Activated CD4-positive, alpha-beta T cell treated with anti-CD3 and anti-CD28 coated beads for 48 hours (primary cell): ENCODE measurements at places on chromosomes 12 and 14.
A peak's percentile ranks its signal among the peaks of the same experiment; 100 is the strongest.

GRCh38 chr14:75054421-75054820 lies 3.2 kb upstream of the MLH3 start:
- DNase-seq = no peak

- no peak for DNase-seq
Measured at GRCh38 chr12:11497995-11498394, 102.6 kb upstream of the PRB2 start.

DNA sequence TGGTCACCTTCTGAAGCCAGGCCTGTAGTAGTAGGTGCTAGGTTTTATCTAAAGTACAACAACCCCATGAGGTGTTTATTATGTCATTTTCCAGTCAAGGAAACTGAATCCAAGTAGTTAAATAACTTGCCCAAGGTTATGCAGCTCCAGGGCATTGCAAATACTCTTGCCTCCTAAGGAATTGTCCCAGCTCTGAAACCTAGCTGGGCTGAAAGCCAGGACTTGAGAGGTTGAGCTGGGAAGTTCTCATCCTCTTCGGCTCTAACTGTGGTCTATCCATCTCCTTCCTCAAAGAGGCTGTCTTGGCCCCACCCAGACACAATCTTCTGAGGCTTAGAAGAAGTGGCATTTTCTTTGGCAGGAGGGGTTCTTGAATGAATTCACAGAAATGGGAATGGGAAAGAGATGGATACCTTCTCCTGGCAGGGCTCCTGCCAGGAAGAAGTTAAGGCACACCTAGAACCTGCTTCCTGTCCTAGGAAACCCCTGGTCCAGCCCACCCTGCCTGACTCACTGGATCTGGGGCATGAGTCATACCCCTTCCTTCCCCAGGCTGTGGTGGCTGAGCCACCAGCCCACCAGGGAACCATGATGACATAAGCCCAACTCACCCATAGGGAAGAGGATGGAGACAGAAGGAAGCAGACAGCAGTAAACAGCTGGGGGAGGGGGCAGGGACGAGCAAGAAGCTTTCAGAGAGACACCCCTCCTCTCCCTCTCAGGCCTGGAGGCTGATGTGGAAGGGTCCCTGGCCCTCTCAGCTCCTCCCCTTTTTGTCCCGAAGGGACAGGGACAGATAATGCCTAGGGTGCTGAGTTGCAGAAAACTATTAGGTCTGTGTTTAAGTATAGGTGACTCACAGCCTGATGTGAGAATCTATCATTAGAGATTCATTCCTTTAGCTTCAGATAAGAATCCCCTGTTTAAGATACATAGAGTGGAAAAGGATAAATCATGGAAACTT lies 2.1 kb upstream of the PLEK2 start:
- peak; percentile 61 for DNase-seq

GRCh38 chr12:21248679-21249078 lies 86.0 kb downstream of the SLCO1A2 start:
- no peak for DNase-seq

DNA sequence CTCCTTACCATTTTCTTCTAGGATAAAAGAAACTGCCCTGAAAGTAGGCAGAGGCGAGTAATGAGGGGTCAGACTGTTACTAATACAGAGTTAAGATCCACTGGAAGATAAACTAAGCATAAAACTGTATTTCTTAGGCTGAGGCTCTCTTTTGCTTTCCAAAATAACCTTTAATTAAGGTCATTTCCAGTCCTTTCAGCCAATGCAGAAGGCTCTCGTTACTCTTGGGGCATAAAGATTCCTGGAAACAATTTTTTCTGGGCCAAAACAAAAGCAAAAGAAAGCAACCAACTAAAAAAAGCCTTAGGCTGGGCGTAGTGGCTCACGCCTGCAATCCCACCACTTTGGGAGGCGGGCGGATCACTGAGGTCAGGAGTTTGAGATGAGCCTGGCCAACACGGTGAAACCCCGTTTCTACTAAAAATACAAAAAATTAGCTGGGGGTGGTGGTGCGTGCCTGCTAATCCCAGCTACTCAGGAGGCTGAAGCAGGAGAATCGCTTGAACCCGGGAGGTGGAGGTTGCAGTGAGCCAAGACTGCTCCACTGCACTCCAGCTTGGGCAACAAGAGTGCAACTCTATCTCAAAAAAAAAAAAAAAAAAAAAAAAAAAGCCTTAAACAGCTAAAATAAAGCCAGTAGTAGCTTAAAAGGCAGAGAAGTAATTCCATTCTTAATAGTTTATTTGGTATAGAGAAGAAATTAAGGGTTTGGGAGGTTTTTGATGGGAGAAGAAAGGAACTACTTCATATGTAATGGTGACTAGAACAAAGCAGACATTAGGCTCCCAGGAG lies 68.9 kb upstream of the STAC3 start:
- DNase-seq = no peak

DNA sequence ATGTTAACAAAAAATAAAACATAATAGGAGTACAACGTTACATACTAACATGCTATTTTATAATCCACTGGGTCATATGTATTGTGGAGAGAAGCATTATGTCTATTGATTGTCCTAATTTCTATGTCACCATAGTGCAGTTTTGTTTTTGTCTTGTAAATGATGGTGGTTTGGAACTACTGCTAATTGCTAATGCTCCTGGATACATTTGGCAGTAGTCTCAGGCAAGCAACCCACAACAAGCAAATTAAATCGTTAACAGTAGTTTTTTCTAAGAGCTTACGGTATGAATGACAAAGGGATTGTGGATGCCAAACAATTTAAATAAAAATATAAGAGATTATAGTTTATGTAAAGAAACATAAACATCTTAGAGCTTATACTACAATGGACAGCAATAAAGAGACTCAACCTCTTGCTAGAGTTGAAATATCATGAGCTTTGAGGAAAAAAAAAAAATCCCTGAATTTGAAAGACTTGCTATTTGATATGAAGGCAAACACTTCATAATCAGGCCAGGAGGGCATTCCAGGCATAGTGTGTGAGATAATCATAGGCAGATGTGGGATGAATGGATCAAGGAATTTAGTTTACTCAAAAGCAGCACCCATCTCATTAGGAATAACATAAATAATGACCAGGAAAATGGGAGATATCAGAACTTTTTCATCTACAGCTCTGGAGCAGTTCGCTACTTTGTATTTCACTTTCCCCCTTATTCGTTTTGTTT lies 181.3 kb downstream of the CCDC59 start:
- DNase-seq = no peak

DNA sequence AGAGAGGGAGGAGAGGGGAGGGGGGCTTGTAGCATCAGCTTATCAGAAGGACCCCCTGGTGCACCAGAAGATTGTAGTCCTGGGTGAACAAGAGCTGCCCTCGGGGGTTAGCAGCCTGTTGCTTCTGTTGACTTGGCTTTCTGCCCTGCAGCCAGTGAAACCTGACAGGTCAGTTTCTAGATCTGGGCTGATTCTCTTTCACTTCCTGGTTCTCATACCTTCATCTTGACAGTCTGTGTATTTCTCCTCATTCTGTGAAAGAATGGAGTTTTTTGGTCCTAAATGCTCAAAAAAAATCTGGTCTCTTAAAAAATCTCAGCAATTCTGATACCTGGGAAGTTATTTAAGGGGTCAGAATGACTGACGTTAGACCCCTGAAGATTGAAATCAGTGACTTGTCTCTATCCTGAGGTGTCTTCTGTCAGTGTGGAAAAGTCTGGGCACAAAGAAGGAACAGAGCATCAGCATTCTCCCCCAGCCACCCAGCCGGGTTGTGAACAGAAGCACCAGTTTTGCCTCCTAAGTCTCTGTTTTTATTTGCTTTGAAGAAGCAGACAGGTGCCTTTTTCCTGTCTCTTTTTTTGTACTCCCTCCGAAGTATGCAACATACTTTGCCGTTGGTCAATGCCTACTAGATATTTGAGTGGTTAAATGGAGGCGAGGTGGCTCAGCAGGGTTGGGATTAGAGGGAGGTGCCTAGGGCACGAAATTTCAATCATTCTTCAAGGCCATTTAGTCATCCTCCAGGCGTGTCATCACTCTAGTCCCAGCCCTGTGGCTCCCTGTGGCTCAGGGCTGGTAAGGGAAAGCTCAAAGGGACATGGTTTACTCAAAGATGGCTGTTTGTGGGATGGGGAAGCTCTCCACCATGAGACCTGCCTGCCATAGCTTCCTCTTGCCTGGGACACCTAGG lies 24.0 kb downstream of the TTC9 start:
- DNase-seq = no peak

GRCh38 chr12:95989504-95990123 lies 6.5 kb downstream of the HAL start:
- DNase-seq = no peak

- DNase-seq = no peak
Measured at GRCh38 chr12:132131952-132132351, 12.2 kb downstream of the DDX51 start.

DNA sequence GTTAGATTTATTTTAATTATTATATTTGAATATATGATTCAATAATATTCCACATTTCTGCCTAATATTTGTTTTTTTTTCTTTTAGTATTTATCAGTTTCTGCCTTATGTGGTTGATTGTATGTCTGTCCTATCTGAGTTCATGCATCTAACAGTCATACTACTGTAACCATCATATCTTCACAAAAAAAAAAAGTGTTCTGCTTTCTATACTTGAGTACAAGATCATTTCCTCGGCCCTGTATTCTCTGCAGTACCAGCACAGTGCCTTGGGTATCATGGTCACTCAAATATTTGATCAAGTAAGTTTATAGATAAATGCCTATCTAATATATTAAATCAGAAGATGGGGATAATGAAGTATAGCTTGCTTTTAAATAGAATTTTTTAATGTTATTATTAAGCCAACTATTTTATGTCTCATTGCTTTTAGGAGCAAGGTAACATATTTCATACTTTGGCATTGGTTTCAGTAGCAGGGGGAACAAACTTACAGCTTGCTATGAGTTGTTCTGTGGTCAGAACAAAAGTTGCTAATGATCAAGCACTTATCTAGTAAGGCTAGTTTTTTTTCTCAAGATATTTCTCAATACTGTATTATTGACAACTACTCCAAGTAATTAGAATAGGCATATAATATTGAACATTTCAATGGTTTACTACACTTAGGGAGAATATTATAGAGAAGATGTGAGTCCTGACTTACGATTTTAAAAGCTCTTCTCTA lies 290.5 kb upstream of the FBXO33 start:
- DNase-seq = no peak

DNA sequence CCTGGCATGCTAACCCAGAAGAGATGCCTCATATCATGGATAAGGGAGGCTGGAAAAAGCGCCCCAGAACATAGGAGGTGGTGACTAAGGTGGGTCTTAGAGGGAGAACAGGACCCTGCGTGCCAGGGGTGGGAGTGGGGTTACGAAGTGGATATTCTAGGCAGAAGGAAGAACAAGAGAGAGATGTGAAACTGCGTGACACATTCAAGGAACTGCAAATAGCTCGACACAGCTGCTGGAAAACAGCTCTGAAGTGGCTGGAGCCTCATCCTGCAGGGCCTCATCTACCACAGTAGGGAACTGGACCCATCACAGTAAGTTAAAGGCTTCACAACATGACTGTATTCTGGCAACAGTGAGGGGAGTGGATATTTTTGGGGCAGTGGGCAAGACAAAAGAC lies 61.1 kb downstream of the RNF34 start:
- peak; percentile 31 for DNase-seq

GRCh38 chr12:68976395-68976841 lies 43.4 kb upstream of the CPM start:
- no peak for DNase-seq

DNA sequence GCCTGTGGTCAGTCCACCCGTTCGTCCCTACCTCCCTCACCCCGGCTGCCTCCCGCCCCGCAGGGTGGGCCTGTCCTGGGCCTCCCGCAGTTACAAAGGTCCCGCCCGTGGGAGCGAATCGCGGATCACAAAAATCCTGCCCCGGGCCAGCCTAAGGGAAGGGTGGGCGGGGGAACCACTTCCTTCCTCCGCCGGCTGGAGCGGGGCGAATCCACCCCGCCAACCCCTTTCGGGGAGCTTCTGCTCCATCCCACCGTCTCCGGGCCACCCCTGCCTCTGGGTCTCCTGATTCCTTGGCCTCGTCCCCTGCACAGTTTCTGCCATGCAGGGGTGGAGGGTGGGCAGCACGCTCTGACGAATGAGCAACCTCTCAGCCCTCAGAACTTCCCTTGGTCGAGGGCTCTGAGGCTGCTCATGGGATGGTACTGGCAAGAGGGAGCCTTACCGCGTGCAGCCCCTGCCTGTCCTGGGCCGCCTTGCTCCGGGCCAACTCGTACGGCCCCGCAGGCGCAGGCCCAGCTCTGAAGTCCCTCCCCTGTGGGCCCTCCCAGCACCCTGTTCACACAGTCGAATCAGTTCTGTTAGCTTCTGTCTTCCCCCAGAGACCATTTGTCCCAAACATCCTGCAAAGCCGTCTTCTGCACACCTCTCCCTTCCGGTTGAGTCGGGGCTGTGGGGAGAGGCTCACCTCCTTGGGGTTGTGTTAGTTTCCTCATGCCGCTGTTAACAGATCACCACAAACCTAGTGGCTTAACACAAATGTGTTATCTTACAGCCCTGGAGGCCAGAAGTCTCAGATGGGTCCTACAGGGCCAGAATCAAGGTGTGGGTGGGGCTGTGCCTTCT lies 589 bp upstream of the HVCN1 start:
- peak; percentile 52 for DNase-seq

DNA sequence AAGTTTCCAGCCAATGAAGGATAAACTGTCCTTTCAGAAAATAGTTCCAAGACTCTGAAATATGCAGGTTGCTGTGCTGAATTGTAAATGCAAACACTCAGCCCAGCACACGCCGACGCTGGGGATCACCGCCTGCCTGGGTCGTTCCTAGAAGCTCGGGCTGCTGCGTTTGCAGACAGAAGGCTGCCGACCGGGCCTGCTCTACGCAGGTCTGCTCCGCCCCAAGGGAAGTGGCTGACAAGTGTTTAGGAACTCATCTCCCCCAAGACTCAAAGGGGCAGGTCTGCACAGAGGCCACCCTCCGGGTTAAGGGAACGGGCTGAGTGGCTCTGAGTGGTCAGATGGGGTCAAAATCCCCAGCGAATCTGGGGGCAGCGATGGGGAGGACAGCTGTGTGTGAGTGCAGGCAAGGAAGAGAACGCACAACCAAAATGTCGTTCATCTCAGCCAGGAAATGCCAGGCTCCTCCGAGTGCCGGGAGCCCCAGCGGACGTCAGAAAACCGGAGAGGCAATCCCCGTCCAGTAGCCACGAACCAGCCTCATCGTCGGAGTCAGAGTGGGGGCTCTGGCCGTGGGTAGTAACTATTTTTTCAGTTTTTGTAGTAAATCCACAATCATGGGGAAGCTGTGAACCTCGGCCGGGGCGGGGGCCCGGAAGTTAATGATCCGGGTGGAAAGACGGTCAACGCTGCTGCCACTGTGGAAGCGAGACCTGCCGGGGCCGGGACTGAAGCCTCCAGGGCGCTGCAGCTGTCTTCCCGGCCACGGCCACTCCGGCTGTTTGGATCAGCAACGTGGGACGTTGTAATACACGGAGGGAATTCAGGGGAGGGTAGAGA lies 6.0 kb downstream of the GALNT9 start:
- peak; percentile 25 for DNase-seq

GRCh38 chr14:59093902-59094301 lies 94.6 kb upstream of the DAAM1 start:
- DNase-seq = no peak

- DNase-seq = no peak
Measured at GRCh38 chr14:92005019-92005418, 34.8 kb downstream of the TRIP11 start.

GRCh38 chr12:92432724-92433441 lies 269.9 kb upstream of the PLEKHG7 start:
- DNase-seq = no peak

GRCh38 chr14:77157740-77158139 lies 16.1 kb upstream of the ZDHHC22 start:
- DNase-seq = no peak
